Stimulated activated naive CD8-positive, alpha-beta T cell treated with anti-CD3 and anti-CD28 coated beads, Interleukin-15, Interleukin-2, amounts not matched to agents 100 U/mL and 50 U/mL, for 24 hours (primary cell): ENCODE measurements at places on chromosomes 6 and 20.

DNA sequence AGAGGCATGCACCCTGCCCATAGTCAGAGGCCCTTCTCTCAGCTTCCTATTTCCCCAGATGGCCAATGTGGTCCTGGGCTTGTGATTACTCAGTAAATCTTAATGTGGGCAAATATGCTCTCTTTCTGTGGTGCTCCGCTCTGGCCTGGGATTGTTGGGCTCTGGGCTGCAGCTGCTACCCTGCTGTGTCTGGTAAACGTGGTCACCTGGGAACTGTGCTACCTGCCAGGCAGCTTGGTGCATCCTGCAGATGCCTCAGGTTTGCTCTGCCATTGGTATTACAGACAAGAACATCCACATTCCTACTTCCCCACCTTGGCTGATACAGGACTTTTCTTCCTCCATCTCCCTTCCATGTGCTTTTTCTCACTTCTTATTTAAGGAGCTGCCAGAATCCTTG is 611.5 kb upstream of the IMPG1 start:
- no peak for DNase-seq

GRCh38 chr6:65199683-65200082 is 507.3 kb downstream of the EYS start:
- no peak for DNase-seq

GRCh38 chr6:6131492-6132109 is 124.9 kb upstream of the NRN1 start:
- no peak for DNase-seq

- no peak for DNase-seq
These were observed 194.1 kb upstream of the ARID1B start for GRCh38 chr6:156583083-156583482.

GRCh38 chr6:125554456-125554855 is 195.0 kb upstream of the HEY2 start:
- DNase-seq = no peak
